Stimulated activated CD4-positive, alpha-beta T cell treated with anti-CD3 and anti-CD28 coated beads, Interleukin-1b, Interleukin-23, amount 100 ng/mL, for 1 hour (primary cell): ENCODE measurements at places on chromosomes 7 and 10.

GRCh38 chr7:23275912-23276311 is 23.2 kb upstream of the MALSU1 start:
- no peak for DNase-seq

- no peak for DNase-seq
Measured at GRCh38 chr7:108004220-108005142, 1.5 kb upstream of the LAMB1 start.

GRCh38 chr10:128912568-128913311 is 554.3 kb upstream of the MGMT start:
- no peak for DNase-seq

DNA sequence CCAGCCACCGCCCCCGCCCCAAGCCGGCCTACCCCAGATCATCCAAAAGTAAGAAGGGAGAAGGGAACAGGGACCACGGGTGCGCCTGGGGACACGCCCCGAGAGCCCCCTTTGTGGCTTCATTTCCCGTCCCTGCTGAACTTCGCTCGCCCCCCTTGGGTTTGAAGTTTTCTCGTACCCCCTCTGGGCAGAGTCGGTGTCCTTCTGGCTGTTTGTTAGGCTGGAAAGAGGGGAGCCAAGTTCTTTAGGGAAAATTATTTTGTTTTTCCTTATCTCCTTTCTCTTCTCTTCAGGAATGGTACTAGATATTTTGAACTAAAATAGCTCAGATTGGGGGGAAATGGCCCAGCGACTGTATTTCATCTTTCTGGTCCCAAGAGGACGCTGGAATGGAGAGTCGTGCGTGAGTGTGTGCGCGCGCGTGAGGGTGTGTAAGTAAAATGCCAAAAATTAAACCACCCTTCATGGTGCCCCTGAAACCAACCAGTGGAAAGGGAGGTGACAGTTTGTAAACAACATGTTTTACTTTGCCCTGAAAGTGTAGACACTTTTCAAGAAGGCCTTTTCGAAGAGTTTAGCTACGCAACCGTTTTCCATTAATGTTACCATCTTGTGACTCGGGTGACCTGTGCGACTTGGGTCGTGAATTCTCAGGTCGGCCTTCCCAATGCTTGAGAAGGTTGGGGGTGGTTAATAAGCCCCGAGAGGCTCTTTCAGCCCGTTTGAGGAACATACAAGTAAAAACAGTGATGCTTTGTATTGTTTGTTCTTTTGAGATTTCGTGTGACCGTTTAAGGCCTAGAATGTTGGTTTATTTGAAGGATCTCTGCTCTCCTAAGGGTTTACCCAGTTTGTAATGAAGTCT is 694 bp downstream of the RBM20 start:
- no peak for DNase-seq

- no peak for DNase-seq
Measured at GRCh38 chr7:756928-757560, 30.0 kb upstream of the PRKAR1B start.

DNA sequence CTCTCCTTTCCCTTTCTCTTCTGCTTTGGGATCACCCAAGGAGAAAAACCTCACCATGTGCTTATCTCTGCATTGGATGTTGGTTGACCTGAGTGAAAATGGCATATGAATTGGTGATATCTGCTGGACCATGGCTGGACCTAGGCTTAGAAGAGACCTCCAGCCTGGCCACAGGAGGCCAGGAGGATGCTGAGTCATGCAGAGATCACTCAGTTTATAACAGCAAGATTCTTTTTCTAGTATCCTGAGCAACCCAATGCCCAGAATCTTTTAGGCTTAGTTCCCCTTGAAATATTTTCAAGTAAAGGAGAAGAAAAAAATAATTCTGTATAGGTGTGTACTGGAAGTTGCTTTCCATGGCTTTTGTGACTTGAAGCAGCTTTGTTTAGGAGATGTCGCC is 236.3 kb downstream of the KLF6 start:
- DNase-seq = no peak

- no peak for DNase-seq
Measured at GRCh38 chr10:79084012-79084971, 15.5 kb downstream of the ZMIZ1 start.

GRCh38 chr7:149422162-149422913 is 38.5 kb downstream of the ZNF777 start:
- DNase-seq = peak; percentile 41

GRCh38 chr10:86231796-86232560 is 134.6 kb downstream of the GRID1 start:
- DNase-seq = no peak

- DNase-seq = peak; percentile 38
Measured at GRCh38 chr10:119502209-119502608, 40.3 kb downstream of the RGS10 start.
